Fibroblast of skin of scalp (primary cell): ENCODE measurements at places on chromosomes 4 and X.
A peak's percentile ranks its signal among the peaks of the same experiment; 100 is the strongest.

DNA sequence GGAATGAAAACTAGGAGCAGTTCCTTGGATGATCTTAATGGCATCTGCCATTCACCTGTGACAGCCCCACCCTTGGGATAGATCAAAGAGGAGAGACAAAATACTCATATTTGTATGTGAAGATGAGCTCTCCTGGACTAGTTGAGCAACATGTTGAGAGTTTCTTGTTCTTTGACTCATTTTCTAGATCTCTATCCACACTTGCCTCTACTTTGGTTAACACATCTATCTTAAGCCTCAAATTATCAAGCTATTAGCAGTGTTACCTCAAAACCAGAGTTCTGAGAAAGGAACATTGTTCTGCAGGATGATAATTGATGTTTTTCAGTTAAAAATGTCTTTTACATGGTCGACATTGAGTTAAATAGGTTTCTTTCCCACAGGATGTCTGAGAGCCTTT is 94.2 kb upstream of the TEX13D start:
- DNase-seq = no peak

DNA sequence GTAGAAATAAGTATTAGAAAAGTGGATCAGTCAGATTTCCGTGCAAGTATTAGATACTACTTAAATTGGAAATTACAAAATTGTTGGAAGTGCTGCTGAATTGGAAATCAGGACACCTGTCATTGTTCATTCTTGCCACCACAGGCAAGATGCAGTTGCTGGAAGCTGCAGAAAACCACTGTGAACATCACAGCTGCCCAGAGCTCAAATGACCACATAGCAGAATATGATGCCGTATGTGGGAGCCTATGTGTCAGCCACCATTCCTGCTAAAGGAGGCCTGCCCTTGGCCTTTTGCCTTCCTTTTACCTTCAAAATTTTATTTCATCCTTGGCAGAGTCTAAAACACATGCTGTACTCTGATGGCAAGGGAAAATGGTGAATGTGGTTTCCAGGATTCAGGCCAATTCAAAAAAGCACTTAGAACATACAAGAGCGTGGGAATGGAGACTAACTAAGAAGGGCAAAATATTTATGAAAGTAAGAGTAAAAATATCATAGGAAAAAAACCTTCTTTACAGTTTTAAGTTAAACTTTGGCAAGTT is 1005.5 kb upstream of the GRID2 start:
- DNase-seq = no peak

DNA sequence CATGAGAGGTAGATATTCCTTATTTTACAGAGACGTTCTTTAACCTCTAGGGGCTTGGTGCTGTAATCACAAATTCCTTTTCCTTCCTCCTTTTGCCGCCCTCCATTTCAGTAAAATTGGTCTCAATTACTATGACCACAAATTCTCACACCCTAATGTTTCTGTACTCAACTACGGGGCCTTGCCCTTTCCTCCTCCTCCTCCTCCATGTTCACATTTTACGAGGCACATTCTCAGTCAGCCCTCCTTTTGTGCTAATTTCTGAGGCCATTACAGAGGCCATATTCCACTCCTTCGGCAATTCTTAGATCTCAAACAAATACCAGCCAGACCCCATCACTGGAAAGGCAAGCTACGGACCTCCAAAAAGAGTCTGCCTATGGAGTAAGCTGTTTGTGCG is 92.1 kb downstream of the SH3KBP1 start:
- no peak for DNase-seq

GRCh38 chrX:16484338-16484737 is 165.6 kb upstream of the S100G start:
- DNase-seq = peak; percentile 89

DNA sequence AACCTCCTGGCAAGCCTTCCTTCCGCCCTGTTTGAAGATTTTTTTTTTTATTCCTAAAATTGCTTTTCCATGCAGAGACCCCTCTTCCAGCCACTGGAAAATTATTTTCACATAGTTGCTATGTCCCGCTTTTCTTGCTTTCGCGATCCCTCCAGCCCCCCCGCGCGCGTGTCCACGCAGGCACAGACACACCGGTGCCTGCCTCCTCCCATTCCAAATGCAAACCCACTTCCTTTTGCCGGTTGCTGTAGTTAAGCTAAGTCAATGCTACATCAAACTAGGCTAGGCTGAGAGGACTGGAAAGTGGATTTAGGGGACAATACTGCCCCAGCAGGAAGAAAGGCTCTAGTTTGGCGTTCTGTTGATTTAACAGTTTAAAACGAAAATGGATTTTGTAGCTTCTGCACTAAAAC is 111.0 kb downstream of the DHX15 start:
- DNase-seq = peak; percentile 36

GRCh38 chr4:8772499-8773123 is 99.0 kb downstream of the HMX1 start:
- no peak for DNase-seq

GRCh38 chr4:139950568-139950967 is 203.4 kb downstream of the MAML3 start:
- DNase-seq = peak; percentile 93

- no peak for DNase-seq
Measured at GRCh38 chr4:46894826-46895225, 14.2 kb downstream of the COX7B2 start.

- peak; percentile 42 for DNase-seq
Measured at GRCh38 chr4:157057218-157057617, 18.7 kb upstream of the GLRB start.

GRCh38 chr4:143618811-143619210 is 81.7 kb downstream of the FREM3 start:
- no peak for DNase-seq

DNA sequence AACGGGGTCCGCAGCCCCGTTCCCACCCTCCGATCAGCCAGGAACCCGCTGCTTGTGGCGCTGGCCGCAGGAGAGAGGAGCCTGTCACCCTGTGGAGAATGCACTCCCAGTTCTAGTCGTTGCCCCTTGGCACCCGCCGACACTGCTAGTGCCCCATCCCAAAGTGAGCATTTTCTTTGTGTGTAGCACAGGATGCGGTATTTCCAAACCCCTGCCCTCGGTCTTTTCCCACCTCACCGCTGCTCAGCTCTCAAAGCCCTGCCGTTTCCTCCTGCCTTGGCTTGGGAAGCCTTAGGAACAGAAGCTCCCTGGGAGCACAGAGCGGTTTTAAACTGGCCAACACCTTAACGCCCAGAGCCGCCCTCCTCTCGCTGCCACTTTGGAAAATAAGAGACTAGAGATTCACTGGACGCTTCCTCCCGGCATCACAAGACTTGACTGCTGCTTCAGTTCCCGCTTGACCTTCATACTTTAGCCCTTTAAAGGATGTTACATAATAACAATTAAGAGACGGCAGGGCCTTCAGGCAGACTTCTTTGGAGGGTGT is 772 bp downstream of the CYP4V2 start:
- peak; percentile 36 for DNase-seq

- DNase-seq = no peak
Measured at GRCh38 chrX:118216087-118216486, 99.5 kb upstream of the KLHL13 start.

- DNase-seq = peak; percentile 56
Measured at GRCh38 chrX:115362334-115363095, 73.0 kb downstream of the LUZP4 start.

GRCh38 chr4:153156263-153156662 is 48.0 kb upstream of the TRIM2 start:
- DNase-seq = peak; percentile 66

DNA sequence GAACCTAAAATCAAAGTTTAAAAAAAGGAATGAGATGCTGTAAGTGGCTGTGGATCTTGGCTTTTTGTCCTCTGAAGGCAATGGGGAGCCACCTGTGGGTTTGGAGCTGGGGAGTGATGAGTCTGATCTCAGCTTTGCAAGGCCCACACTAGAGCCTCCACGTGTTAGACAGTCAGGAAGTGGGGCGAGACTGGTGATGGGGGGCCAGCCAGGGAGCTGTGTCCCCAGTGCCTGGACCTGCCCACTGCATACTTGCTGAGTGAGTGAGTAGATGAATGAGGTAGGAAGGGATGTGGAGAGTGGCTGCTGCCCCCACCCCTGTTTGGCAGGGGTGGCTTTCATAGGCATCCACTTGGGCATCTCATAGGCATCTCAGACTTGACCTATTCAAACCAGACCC is 84.0 kb downstream of the NHSL2 start:
- no peak for DNase-seq

GRCh38 chr4:116953947-116954346 is 131.4 kb downstream of the TRAM1L1 start:
- no peak for DNase-seq

DNA sequence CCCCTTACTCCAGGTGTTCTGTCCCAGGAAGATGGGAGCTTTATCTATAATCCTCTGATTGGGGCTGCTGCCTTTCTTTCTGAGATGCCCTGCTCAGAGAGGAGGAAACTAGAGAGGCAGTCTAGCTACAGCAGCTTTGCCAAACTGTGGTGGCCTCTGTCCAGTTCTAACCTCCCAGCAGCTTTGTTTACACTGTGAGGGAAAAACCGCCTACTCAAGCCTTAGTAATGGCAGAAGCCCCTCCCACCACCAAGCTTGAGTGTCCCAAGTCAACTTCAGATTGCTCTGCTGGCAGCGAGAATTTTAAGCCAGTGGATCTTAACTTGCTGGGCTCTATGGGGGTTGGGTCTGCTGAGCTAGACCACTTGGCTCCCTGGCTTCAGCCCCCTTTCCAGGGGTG is 394.9 kb upstream of the PABPC5 start:
- no peak for DNase-seq

DNA sequence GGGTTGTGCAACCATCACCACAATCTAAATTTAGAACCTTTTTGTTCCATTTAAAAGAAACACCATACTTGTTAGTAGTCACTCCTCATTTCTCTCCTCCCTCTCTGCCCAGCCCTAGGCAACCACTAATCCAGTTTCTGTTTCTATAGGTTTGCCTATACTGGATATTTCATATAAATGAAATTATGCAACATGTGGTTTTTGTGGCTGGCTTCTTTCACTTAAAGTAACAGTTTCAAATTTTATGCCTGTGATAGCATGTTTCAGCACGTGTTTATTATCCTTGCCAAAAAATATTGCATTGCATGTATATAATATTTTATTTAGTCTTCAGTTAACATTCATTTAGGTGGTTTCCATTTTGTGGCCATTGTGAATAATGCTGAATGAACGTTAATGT is 437.6 kb downstream of the IL1RAPL1 start:
- peak; percentile 57 for DNase-seq

GRCh38 chrX:42119076-42119475 is 195.7 kb upstream of the CASK start:
- DNase-seq = peak; percentile 62

DNA sequence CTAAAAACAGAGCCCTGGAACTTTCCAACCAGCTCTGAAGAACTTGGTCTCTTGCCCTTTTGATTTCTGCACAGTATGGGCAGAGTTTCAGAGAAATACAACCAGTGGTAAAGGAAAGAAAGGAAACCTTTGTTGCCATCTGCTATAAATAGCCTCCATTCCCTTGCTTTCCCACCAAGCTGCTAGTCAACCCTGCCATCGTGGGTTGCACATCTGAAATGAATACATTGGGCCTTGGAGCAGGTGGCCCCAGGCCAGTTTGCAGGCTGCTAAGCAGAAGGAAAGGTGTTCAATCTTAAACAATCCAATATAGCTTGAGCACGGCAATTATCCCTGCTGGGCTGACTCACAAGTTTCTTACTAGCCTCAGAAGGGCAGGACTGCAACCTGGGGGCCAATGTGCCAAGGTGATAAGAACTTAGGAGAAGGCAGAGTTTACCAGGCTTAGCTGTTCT is 142.5 kb downstream of the PPARGC1A start:
- DNase-seq = no peak

GRCh38 chr4:40134206-40134917 is 62.5 kb upstream of the RHOH start:
- no peak for DNase-seq

GRCh38 chr4:87122252-87122651 is 98.2 kb downstream of the KLHL8 start:
- DNase-seq = peak; percentile 31

GRCh38 chrX:134601240-134601765 is 57.0 kb downstream of the PLAC1 start:
- peak; percentile 79 for DNase-seq

DNA sequence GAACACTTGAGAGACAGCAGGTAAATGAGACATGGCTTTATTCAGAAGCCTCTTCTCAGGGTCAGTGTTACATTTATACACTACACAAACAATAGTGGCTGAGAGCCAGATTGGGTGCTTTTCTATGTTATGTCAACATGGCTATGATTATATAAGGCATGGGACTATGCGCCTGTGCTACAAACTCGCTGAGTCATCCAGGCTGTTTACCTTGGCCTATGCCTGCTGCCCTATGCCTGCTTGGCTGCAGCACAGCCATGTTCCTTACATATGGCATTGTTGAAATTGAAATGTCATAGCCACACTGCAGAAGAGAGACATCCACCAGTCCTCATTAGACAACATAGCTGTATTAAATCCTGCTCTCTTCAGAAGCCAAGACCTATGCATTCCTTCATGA is 236.3 kb upstream of the NWD2 start:
- DNase-seq = no peak

DNA sequence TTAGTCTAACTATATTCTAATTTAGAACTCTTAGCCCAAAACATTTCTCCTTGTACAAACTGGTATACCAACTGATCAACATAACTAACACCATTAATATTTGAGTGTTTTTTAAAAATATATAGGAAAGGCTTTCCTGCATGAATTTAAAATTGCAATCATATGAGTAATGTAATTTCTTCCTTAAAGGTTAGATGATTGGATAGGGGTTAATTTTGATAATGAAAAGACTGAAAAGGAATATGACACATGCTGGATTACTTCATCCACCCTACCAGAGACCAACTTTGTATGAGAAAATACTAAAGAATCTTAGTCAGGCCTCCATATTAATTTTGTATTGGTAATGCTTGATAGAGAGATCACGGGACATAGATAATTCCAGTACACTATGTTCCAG is 25.1 kb upstream of the PLS3 start:
- no peak for DNase-seq

GRCh38 chr4:130812117-130812765 is 1716.3 kb downstream of the C4orf33 start:
- no peak for DNase-seq

DNA sequence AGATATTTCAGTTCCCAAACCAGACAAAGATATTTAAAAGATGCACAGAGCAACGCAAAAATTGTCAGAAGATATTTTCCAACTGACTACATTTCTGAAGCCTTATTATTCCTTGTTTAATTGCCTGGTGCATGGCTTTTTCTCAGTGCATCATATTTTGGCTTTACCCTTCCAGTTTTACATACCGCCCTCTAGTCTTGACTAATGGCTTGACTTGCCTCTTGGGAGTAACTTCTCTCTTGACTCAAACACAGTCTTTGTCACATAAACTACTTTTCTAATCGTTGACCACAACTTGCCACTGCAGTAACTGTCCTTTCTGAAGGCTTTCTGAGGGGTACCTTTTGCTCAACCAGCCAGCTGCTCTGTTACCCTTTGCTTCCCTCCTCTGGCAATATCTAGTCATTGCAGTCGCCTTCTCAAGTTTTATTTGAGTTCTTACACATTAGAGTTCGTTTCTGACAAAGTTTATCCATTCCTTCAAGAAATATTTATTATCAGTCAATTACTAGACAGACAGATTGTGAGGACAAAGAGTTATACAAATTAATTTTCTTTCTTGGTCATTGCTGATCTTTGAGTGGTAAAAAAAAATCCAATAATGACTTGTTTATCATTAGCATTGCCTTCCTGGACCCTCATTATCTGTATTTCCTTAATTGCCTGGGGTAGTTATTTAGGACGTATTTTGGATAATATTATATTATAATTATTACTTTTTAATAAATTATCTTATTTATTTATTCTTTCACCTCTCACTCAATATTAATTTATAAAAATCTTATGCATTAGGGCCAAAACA is 506.9 kb upstream of the PCDH10 start:
- DNase-seq = peak; percentile 42
